Mesothelial cell of epicardium (in vitro differentiated cells): ENCODE measurements at places on chromosomes 6 and 20. TPM values are rescaled to one million over a fixed set of nuclear protein-coding genes. Genes with fewer than 3 reads are reported as not detected.
A peak's percentile ranks its signal among the peaks of the same experiment; 100 is the strongest.

DPPA5 gene
- total RNA-seq: not detected in 3 replicates

DNA sequence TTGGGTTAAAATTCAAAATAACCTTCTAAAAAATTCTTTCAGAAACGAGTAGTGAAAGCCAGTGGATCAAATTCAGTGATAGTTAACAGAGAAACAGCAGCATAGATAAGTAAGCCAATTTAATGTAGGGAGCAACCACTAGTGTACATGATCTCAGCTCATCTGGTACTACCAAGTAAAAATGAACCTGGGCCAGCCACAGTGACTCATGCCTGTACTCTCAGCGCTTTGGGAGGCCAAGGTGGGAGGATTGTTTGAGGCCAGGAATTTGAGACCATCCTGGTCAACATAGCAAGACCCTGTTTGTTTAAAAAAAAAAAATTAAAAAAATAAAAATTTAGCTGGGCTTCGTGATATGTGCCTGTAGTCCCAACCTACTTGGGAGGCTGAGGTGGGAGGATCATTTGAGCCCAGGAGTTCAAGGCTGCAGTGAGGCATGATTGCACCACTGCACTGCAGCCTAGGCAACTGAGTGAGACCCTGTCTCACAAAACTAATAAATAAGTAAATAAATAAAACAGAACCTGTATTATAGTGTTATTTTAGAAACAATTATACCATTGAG is 32.4 kb downstream of the CBFA2T2 start:
- DNase-seq: no peak
- H3K27me3 ChIP-seq: no peaks in the 10 kb centered on the region
- H3K36me3 ChIP-seq: peaks cover 4% of the 10 kb centered on the region
- H3K4me3 ChIP-seq: no peak overlapping the region

SLC18B1 gene
- 24.2 to 26.2 TPM (median 25.3 TPM) in 3 replicates for total RNA-seq

SLC17A2 gene
- not detected in 3 replicates for total RNA-seq

DNA sequence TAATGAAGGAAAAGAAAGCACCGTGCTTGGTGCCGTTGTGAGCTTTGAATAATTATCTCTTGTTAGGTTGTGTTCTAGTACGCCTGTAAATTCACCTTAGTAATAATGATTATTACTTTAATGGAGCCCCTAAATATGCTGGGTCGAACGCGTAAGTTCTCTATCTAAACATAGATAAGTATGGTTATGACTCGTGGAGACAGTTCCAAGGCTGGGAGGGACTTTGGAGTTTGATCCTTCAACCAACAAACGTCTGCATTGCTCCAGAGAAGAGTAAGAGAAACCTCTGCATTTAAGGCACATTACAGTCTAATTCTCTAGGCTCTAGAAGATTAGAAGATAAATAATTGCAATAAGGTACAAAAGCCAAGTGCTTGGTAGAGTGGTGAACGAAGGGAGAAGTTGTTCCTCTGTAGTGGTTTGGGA is 514 bp downstream of the ACOT13 start:
- peak overlapping the region; percentile 92 for H3K4me3 ChIP-seq
- peak overlapping the region; percentile 99 for H3K27ac ChIP-seq
- no peak for DNase-seq
- H3K4me1 ChIP-seq: peaks cover 24% of the 10 kb centered on the region
- no peaks in the 10 kb centered on the region for H3K27me3 ChIP-seq

DNA sequence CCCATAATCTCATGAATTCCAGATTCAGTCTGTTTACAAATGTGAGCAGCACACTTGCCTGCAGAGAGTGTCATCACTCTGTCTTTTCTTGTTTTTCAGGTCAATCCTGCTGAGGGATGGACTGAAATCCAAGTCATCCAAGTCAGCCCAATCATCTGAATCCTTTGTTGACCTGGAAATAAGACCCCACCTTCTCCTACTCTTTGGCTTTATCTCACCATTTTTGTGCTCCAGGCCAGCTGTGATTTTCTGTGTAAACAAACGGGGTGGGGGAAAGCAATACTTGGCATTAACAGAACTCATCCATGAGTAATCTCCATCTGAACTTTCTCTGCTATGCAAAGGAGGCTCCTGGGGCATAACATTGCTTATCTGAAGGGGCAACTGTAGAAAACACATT is 16.9 kb upstream of the GSTA4 start:
- H3K36me3 ChIP-seq: peaks cover 51% of the 10 kb centered on the region
- no peak overlapping the region for H3K4me3 ChIP-seq
- H3K4me1 ChIP-seq: peaks cover 9% of the 10 kb centered on the region
- no peak for DNase-seq
- no peaks in the 10 kb centered on the region for H3K27me3 ChIP-seq

NKAIN4 gene
- 16.1 to 18.4 TPM (median 16.8 TPM) in 3 replicates for total RNA-seq

DNA sequence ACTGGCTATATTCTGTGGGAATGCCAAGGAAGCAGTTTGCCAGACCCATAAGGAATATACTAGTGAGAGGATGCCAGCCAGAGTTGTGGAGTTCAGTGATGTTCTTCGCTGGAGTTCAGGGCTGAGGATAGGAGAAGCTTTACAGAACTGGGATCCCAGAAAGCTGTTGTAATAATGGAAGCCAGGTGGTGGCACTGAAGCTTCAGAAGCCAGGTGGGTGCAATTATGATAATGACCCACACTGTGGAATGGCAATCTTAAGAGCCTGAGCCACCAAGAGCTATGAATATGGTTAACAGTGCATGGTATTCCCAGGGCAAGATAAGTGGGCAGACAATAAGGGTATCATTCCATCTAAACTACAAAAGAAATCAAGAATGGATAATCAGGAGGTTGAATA is 25.1 kb upstream of the ENPP1 start:
- H3K4me3 ChIP-seq: no peak overlapping the region
- no peaks in the 10 kb centered on the region for H3K36me3 ChIP-seq
- no peak for DNase-seq
- H3K27ac ChIP-seq: no peak overlapping the region
- H3K4me1 ChIP-seq: peaks cover 6% of the 10 kb centered on the region

DNA sequence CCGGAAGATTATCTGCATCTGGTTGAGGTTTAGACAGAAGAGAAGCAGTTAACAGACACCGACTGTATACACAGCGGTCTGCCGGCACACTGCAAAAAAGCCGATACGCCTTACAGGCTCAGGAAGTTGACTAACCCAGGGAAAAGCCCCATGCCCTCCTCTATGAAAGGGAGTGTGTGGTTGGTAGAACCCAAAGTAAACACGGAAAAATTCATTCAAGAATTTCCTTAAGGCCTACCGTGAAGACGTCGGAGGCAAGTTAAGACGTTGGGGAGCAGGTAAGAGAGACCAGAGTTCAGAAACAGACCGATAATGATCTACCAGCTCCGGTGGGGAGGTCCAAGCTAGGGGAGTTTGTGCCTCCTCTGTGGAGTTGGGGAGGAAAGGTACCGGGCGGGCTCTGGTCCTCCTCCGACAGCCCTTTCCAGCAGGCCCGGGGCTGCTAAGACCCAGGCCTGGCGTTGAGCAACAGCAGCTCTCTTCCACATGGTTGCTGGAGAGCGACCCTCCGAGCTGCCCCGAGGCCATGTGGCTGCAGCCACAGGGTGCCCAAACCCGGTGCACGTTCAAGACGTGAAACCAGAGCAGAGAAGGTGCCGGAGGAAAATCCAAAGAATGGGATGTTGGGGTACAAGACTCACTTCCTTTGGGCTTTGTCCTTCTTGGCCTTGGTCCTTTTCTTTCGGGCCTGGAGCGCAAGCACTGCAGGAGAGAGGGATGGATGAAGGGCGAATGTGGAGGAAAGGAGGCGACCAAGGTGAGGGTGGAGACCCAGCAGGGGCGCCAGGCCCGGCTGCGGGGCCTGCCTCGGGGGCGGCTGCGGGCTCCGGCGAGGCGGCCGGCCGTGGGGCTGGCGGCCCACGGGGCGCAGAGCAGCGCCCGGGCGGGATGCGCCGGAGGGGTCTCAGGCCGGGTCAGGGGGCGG is 809 bp downstream of the SRPK1 start:
- peak; percentile 29 for DNase-seq
- no peaks in the 10 kb centered on the region for H3K36me3 ChIP-seq
- peaks cover 39% of the 10 kb centered on the region for H3K4me1 ChIP-seq
- H3K27ac ChIP-seq: peak overlapping the region; percentile 98
- H3K4me3 ChIP-seq: peak overlapping the region; percentile 99

- peaks cover 2% of the 10 kb centered on the region for H3K4me1 ChIP-seq
- H3K27ac ChIP-seq: no peak overlapping the region
- H3K4me3 ChIP-seq: no peak overlapping the region
- no peak for DNase-seq
Measured at GRCh38 chr6:1362643-1363042, 26.7 kb upstream of the FOXF2 start.

PHF3 gene
- 64.8 to 69.5 TPM (median 67.1 TPM) in 3 replicates for total RNA-seq

- no peaks in the 10 kb centered on the region for H3K36me3 ChIP-seq
- H3K27ac ChIP-seq: no peak overlapping the region
- DNase-seq: no peak
- no peak overlapping the region for H3K4me3 ChIP-seq
- H3K4me1 ChIP-seq: peaks cover 6% of the 10 kb centered on the region
Measured at GRCh38 chr20:38934530-38934929, 8.3 kb downstream of the FAM83D start.

GSTA3 gene
- not detected in 3 replicates for total RNA-seq

GRCh38 chr20:8196096-8196495 is 64.0 kb downstream of the PLCB1 start:
- H3K36me3 ChIP-seq: peaks cover 19% of the 10 kb centered on the region
- H3K4me1 ChIP-seq: no peaks in the 10 kb centered on the region
- H3K27me3 ChIP-seq: no peaks in the 10 kb centered on the region

BPIFB2 gene
- total RNA-seq: not detected in 3 replicates

DNMT3B gene
- total RNA-seq: 7.5 to 8.5 TPM (median 8.5 TPM) in 3 replicates

DNA sequence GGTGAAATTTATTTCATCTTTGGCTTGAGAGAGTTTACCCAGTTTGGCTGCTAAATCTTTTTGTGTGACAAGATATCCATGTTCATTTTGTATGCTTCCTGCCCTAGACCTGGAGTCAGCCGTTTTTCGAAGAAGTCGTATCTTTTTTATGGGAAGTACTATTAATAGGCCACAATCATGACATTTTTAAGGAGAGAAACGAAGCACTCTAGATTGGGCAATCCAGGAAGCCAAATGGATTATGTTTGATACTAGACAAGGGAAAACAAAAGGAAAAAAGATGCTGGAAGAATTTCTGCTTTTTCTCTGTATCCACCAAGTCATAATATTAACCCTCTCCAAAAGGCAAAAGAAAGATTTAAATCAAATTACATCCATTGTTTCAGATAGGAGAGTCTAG is 214.6 kb downstream of the HDGFL1 start:
- H3K27me3 ChIP-seq: no peaks in the 10 kb centered on the region
- peak overlapping the region; percentile 62 for H3K27ac ChIP-seq
- no peak for DNase-seq
- no peak overlapping the region for H3K4me3 ChIP-seq
- H3K4me1 ChIP-seq: peaks cover 36% of the 10 kb centered on the region
